ENCODE measurements at places on chromosomes 6 and 20. TPM values are rescaled to one million over a fixed set of nuclear protein-coding genes. Genes with fewer than 3 reads are reported as not detected.
A peak's percentile ranks its signal among the peaks of the same experiment; 100 is the strongest.

DNA sequence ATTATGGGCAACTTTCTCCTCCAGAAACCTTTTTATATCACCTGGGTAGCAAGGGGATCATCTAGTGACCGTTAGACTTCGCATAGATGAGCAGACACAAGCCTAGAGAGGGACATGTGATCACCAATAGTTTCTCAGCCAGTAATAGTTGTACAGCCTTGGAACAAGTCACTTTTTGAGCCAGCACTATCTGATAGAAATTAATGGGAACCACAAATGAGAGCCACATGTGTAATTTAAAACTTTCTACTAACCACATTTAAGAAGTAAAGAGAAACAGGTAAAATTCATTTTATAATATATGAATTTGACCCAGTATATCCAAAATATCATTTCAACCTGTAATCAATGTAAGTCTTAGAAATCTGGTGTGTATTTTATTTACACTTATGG is 592 bp upstream of the CTNNBL1 start:
- H3K36me3 ChIP-seq, result no peaks in the 10 kb centered on the region
- DNase-seq, result no peak
- no peaks in the 10 kb centered on the region for H3K27me3 ChIP-seq

DNA sequence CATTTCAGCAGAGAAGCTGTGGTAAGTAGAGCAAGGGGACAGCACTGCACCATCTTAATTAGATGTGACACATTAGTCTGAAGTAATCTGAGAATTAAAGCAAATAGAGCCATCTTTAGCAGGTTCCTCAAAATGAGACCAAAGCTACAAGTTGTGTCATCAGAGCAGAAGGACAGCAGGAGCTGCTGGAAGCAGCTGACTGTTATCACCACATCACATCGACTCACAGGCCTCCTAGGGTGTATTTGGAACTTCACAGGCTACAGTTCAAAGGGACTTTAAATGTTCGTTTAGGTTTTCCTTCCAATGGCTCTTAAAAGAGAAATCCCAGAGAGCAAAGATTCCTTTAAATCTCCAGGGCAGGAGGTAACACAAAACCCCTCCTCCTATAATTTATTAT is 69.5 kb downstream of the LCA5 start:
- H3K36me3 ChIP-seq, result no peaks in the 10 kb centered on the region
- DNase-seq, result no peak
- no peaks in the 10 kb centered on the region for H3K4me1 ChIP-seq
- H3K27me3 ChIP-seq, result no peaks in the 10 kb centered on the region
- no peak overlapping the region for H3K27ac ChIP-seq

DNA sequence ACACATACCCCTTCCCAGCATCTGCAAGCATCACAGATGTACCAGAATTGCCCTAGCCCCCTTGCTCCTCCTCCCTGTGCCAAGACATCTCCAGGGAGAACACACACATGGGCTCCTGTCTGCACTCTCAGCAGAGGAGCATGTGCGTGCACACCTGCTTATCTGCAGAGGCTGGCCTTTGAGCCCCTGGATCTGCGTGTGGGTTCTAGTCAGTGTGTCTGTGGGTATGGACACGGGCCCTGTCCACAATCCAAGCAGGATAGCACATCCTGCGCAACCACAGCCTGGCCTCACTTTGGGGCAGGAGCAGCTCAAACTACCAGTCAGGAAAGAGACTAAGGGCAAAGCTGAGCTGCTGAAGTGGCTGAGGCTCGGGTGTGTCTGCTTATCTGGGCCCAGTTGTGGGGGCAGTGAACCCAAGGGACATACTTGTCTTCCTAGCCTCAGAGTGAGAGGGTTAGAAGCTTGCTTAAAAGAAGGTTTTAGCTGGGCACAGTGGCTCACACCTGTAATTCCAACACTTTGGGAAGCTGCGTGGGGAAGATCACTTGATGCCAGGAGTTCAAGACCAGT is 41.0 kb downstream of the HM13 start:
- no peak for DNase-seq
- no peak overlapping the region for H3K4me3 ChIP-seq
- H3K27ac ChIP-seq, result no peak overlapping the region
- H3K4me1 ChIP-seq, result peaks cover 6% of the 10 kb centered on the region

Gene KIF25
- not detected for total RNA-seq

- no peak for DNase-seq
- no peak overlapping the region for H3K4me3 ChIP-seq
- H3K36me3 ChIP-seq, result no peaks in the 10 kb centered on the region
- H3K27me3 ChIP-seq, result peaks cover 16% of the 10 kb centered on the region
- no peak overlapping the region for H3K27ac ChIP-seq
These were observed 6.8 kb upstream of the FASTKD5 start for GRCh38 chr20:3166338-3166912.

DNA sequence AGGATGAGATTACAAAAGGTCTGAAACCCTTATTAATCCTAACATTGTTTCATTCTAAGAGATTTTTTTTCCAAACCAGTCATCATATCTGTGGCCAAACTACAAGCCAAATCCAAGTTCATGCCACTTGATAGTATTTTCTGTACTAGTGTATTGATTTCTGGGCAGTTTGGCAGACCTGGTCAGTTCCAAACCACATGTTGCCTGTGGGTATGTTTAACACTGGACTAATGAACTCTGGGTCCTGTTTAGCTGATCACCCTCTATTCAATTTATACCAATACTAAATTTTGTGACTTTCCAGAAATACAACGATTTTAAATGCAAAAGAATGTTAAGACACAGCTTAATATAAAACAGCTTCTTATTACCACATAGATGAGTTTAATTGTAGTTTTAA is 24.0 kb downstream of the TBX18 start:
- no peak overlapping the region for H3K27ac ChIP-seq
- no peak for DNase-seq
- no peak overlapping the region for H3K4me3 ChIP-seq
- H3K27me3 ChIP-seq, result no peaks in the 10 kb centered on the region

Gene DUSP15
- 5.1 TPM for total RNA-seq

- H3K4me1 ChIP-seq, result peaks cover 40% of the 10 kb centered on the region
- no peaks in the 10 kb centered on the region for H3K27me3 ChIP-seq
- no peaks in the 10 kb centered on the region for H3K36me3 ChIP-seq
- DNase-seq, result no peak
- H3K4me3 ChIP-seq, result peak overlapping the region; percentile 48
These were observed 46.3 kb upstream of the NHSL1 start for GRCh38 chr6:138545621-138545980.

- no peak overlapping the region for H3K4me3 ChIP-seq
- peak overlapping the region; percentile 59 for H3K27ac ChIP-seq
- H3K27me3 ChIP-seq, result no peaks in the 10 kb centered on the region
- H3K36me3 ChIP-seq, result no peaks in the 10 kb centered on the region
- DNase-seq, result no peak
- H3K4me1 ChIP-seq, result peaks cover 26% of the 10 kb centered on the region
These were observed 230.3 kb downstream of the IBTK start for GRCh38 chr6:82017288-82017687.

Gene RSPO3
- 32.0 TPM for total RNA-seq

- no peaks in the 10 kb centered on the region for H3K36me3 ChIP-seq
- no peak overlapping the region for H3K4me3 ChIP-seq
- no peaks in the 10 kb centered on the region for H3K4me1 ChIP-seq
- no peak overlapping the region for H3K27ac ChIP-seq
- DNase-seq, result no peak
These were observed 190.8 kb downstream of the EPM2A start for GRCh38 chr6:145544514-145544913.

GRCh38 chr6:129242546-129242945 is 359.6 kb downstream of the LAMA2 start:
- no peak overlapping the region for H3K27ac ChIP-seq
- no peak for DNase-seq
- no peak overlapping the region for H3K4me3 ChIP-seq

Gene HLA-DRB1
- total RNA-seq, result 46.3 TPM

DNA sequence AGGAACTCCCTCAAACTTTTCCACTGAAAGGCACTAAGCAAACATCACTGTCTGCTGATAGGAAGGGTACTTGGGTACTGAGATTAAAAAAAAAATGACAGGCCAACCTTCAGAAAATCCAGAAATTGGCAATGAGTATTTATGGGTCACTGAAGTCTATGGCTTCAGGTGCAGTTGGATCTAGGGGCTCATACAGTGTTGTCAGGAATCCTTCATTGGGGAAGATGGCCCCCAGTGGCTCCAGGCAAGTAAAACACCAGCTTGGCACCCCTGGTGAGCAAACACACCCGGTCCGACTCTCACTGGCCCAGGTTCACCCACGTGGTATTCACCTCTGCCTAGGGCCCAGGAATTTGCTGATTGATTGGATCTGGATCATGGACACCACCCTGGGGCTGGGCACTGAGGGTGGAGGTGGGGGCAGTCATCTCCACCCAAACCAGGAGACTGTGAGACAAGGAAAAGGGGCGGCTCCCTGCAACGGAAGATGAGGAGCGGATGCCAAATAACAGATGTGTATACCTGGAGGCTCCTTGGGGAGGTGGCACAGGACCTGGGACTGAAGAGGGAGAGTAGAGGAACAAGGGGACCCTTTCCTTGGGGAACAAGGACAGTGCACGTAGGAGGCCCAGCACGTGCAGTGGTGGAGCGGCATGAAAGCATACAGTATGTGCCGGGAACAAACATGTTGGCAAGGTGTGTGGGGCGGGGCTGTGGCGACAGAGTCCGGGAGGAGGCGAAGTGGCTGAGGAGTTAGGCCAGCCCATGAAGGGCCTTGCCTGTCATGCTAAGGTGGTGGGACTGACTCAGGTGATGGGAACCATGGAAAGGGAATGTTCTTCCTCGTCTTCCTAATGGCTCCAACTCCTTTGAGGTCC is 4.7 kb downstream of the SLC2A10 start:
- no peaks in the 10 kb centered on the region for H3K27me3 ChIP-seq
- peak overlapping the region; percentile 61 for H3K27ac ChIP-seq
- H3K4me3 ChIP-seq, result no peak overlapping the region
- no peak for DNase-seq
- peaks cover 48% of the 10 kb centered on the region for H3K4me1 ChIP-seq
- H3K36me3 ChIP-seq, result no peaks in the 10 kb centered on the region

DNA sequence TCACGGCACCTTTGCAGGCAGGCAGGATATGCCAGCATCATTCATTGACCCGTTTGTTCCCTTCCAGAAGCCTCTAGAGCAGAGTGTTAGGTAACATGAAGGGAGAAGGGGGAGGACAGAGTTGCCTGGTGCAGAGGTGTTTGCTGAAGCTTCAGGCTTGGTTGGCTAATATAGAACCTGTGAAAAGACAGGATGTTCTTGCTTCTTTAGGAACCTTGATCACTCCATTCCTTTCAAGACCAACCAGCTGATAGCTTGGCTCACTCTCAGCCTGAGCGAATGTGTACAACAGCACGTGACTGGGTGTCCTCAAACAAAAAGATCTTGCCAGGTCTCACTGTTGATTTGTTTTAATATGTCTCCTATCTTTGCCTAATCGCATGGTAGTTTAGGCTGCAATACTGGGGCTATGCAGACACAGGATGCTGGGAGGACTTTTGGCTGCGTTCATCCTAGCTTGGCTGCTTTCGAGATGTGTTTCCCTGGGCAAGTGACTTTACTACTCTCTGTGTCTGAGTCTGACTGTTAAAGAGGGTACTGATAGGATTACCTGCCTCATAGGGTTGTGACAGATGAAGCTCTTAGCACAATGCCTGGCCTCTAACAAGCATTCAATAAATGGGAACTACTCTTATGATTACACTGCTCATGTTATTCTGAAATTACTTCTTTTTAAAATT is 16.0 kb downstream of the SHLD1 start:
- no peak overlapping the region for H3K27ac ChIP-seq
- H3K27me3 ChIP-seq, result no peaks in the 10 kb centered on the region
- H3K4me1 ChIP-seq, result peaks cover 13% of the 10 kb centered on the region
- DNase-seq, result no peak
- no peak overlapping the region for H3K4me3 ChIP-seq

Gene SLC22A1
- 0.52 TPM for total RNA-seq

DNA sequence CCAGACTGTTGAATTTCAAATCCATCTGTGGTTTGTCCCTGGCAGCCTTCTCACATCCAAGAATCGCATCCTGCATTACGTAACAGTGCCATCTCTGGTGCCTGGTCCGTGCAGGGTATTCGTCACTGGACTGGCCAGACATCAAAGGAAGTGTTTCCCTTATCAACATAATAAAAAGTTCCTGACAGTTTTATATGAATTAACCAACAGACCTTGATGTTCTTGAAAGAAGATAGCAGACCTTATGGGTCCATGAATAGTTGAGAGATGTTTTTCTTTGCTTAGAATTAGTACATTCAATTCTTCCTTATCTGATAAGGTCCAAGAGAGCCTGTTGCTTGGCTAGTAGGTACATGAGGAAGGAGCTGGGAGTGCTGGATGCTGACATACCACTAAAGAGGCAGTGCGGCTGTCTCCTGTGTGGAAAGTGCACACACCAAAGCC is 77.6 kb downstream of the PHACTR2 start:
- peaks cover 20% of the 10 kb centered on the region for H3K36me3 ChIP-seq
- no peak overlapping the region for H3K27ac ChIP-seq
- no peak for DNase-seq
- H3K4me1 ChIP-seq, result no peaks in the 10 kb centered on the region
- no peak overlapping the region for H3K4me3 ChIP-seq
- H3K27me3 ChIP-seq, result no peaks in the 10 kb centered on the region

Gene KHDRBS2
- 0.32 TPM for total RNA-seq

DNA sequence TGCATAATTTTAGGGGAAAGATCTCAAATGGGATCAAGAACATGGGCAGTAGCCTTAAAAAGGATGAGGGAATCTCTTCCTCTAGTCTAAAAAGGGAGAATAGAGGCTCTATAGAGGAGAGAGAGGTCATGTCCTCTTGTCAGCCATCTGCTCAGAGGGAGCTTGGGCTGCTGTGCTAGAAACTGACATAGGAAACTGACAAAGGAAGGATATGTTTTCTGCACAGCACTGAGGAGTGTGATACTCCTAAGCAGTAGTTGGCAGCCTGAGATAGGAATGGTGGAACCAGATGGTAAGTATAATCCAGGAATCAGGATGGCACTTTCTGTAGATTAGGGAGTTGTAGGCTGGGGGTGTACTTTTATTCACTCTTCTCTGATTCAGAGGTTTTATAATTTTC is 59.2 kb downstream of the PTPRA start:
- peaks cover 10% of the 10 kb centered on the region for H3K36me3 ChIP-seq
- no peak for DNase-seq
- H3K27ac ChIP-seq, result no peak overlapping the region
- H3K27me3 ChIP-seq, result no peaks in the 10 kb centered on the region

Gene BTN2A1
- total RNA-seq, result 20.8 TPM

- no peaks in the 10 kb centered on the region for H3K27me3 ChIP-seq
- H3K36me3 ChIP-seq, result no peaks in the 10 kb centered on the region
- no peak overlapping the region for H3K4me3 ChIP-seq
- no peak overlapping the region for H3K27ac ChIP-seq
- H3K4me1 ChIP-seq, result peaks cover 32% of the 10 kb centered on the region
These were observed 44.9 kb upstream of the CRISP1 start for GRCh38 chr6:49911252-49911651.

Gene NKAIN4
- total RNA-seq, result not detected

Gene CCR6
- not detected for total RNA-seq
